Activated CD4-positive, alpha-beta T cell treated with anti-CD3 and anti-CD28 coated beads, Interleukin-2, amount 10 ng/mL, durations not matched to agents 7 days and 5 days (primary cell): ENCODE measurements at places on chromosomes 5 and 9.

GRCh38 chr5:27458287-27458686 lies 419.9 kb upstream of the CDH9 start:
- H3K27ac ChIP-seq = no peak overlapping the region
- no peaks in the 10 kb centered on the region for H3K36me3 ChIP-seq
- no peak overlapping the region for H3K4me3 ChIP-seq
- H3K27me3 ChIP-seq = no peaks in the 10 kb centered on the region
- no peak for DNase-seq

DNA sequence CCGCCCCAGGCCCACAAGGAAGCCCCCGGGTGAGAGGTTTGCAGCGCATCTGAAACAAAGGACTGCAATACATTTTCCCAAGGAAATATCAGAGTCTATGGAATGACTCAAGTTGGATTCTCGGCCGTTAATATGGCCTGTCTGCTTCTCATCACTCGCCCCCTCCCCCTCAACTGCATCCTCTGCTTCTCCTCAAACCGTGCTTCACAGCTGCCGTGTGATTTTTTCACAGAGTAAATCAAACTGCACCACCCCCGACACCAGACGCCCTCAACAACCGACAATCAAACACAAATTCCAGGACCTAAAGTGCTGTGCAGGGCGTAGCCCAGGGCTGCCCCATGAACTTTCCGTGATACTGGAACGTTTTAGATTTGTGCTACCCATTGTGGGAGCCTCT lies 176.9 kb downstream of the ROR2 start:
- no peak overlapping the region for H3K27ac ChIP-seq
- peaks cover 18% of the 10 kb centered on the region for H3K27me3 ChIP-seq
- no peaks in the 10 kb centered on the region for H3K36me3 ChIP-seq
- H3K4me1 ChIP-seq = no peaks in the 10 kb centered on the region
- H3K4me3 ChIP-seq = no peak overlapping the region
- DNase-seq = no peak

GRCh38 chr5:169201597-169201996 lies 99.3 kb downstream of the SLIT3 start:
- H3K36me3 ChIP-seq = no peaks in the 10 kb centered on the region
- H3K4me1 ChIP-seq = no peaks in the 10 kb centered on the region
- no peak overlapping the region for H3K4me3 ChIP-seq
- no peaks in the 10 kb centered on the region for H3K27me3 ChIP-seq

DNA sequence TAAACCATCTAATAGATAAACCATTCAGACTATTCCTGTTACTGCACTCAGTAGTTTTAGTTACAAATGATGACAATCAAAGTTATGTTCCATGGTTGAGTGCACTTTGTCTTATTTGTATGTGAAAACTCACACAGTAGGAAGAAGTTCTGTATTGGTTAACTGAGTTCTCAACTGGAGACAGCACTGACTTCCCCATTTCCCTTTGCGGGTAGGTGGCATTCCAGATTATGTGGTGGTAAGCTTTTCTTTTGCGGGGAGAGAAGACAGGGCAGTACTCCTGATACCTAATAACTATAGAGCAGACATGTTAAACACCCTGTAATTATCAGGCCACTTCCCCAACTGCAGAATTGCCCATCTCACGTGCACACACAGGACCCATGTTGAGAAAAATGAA lies 24.4 kb downstream of the TARS1 start:
- H3K27me3 ChIP-seq = no peaks in the 10 kb centered on the region
- H3K4me3 ChIP-seq = no peak overlapping the region
- peaks cover 68% of the 10 kb centered on the region for H3K36me3 ChIP-seq
- no peaks in the 10 kb centered on the region for H3K4me1 ChIP-seq
- no peak for DNase-seq

GRCh38 chr9:136544548-136544963 lies 1.3 kb downstream of the NOTCH1 start:
- H3K4me3 ChIP-seq = peak overlapping the region; percentile 88
- H3K4me1 ChIP-seq = peaks cover 53% of the 10 kb centered on the region
- H3K36me3 ChIP-seq = peaks cover 15% of the 10 kb centered on the region
- peak; percentile 47 for DNase-seq

DNA sequence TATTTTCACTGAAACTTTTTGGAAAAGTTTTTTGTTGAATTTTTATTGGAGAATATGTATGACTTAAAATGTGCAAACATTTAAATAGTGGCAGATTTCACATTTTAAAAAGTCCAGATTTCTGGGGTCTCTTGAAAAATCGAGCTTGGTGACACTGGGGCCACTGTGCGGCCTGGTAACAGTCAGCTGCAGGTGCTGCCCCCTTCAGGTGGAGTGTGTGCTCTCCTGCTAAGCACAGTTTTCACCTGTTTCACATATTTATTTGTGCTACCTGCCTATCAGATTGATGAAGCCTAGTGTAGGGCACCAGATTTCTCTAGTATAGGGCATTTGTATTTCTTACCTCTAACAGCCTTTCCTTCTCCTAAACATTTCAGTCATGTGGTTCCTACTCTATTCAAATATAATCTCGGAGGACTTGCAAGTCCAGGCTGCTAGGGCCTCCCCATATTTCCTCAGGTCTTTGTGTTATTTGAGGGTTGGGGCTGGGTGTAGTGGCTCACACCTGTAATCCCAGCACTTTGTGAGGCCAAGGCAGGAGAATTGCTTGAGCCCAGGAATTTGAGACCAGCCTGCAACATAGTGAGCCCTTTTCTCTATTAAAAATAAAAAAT lies 95.8 kb upstream of the KLF9 start:
- no peak overlapping the region for H3K4me3 ChIP-seq
- H3K36me3 ChIP-seq = no peaks in the 10 kb centered on the region
- H3K4me1 ChIP-seq = peaks cover 2% of the 10 kb centered on the region
- H3K27ac ChIP-seq = no peak overlapping the region
- peak; percentile 12 for DNase-seq

- H3K36me3 ChIP-seq = peaks cover 3% of the 10 kb centered on the region
- DNase-seq = no peak
- H3K4me1 ChIP-seq = peaks cover 14% of the 10 kb centered on the region
- H3K4me3 ChIP-seq = no peak overlapping the region
- H3K27me3 ChIP-seq = peaks cover 2% of the 10 kb centered on the region
These were observed 161.1 kb upstream of the PANK3 start for GRCh38 chr5:168740092-168740800.

- H3K27me3 ChIP-seq = peaks cover 4% of the 10 kb centered on the region
- H3K4me1 ChIP-seq = no peaks in the 10 kb centered on the region
- no peak overlapping the region for H3K27ac ChIP-seq
These were observed 116.1 kb downstream of the ALDH1A1 start for GRCh38 chr9:72836790-72837189.

DNA sequence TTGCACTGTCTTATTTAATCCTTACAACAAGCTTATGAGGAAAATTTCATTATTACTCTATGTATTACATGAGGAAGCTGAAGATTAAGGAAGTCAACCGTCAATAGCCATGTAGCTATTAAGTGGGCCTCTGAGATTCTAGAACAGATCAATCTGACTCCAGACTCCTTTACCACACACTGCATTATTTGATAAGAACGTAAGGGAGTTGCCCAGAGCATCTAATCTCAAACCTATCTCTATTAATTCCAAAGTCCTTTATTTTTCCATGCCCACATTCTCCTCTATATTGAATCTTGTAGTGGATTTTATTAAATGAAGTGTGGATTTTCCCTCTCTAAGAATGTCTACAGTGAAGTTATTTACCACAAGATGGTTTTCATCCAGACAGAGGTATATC lies 118.2 kb upstream of the MTAP start:
- no peaks in the 10 kb centered on the region for H3K36me3 ChIP-seq
- H3K27ac ChIP-seq = no peak overlapping the region
- peaks cover 4% of the 10 kb centered on the region for H3K27me3 ChIP-seq
- no peak overlapping the region for H3K4me3 ChIP-seq

GRCh38 chr9:122053064-122053463 lies 40.0 kb downstream of the TTLL11 start:
- no peak overlapping the region for H3K27ac ChIP-seq
- no peak for DNase-seq
- H3K4me3 ChIP-seq = no peak overlapping the region

GRCh38 chr9:75844321-75844720 lies 46.2 kb upstream of the PCSK5 start:
- no peak for DNase-seq
- no peaks in the 10 kb centered on the region for H3K4me1 ChIP-seq
- no peaks in the 10 kb centered on the region for H3K27me3 ChIP-seq
- no peaks in the 10 kb centered on the region for H3K36me3 ChIP-seq
- no peak overlapping the region for H3K27ac ChIP-seq
- no peak overlapping the region for H3K4me3 ChIP-seq

- no peak overlapping the region for H3K27ac ChIP-seq
- DNase-seq = no peak
- no peaks in the 10 kb centered on the region for H3K36me3 ChIP-seq
These were observed 4.6 kb downstream of the FOXD1 start for GRCh38 chr5:73443829-73444498.
